ENCODE measurements at places on chromosomes 5 and 9.

GRCh38 chr9:4620057-4620765, 41.9 kb upstream of the PLPP6 start:
- peak; percentile 8 for DNase-seq

- DNase-seq: no peak
Measured at GRCh38 chr5:25552871-25553481, 908.2 kb upstream of the CDH10 start.

- DNase-seq: no peak
Measured at GRCh38 chr5:173311818-173312585, 16.2 kb downstream of the STC2 start.

DNA sequence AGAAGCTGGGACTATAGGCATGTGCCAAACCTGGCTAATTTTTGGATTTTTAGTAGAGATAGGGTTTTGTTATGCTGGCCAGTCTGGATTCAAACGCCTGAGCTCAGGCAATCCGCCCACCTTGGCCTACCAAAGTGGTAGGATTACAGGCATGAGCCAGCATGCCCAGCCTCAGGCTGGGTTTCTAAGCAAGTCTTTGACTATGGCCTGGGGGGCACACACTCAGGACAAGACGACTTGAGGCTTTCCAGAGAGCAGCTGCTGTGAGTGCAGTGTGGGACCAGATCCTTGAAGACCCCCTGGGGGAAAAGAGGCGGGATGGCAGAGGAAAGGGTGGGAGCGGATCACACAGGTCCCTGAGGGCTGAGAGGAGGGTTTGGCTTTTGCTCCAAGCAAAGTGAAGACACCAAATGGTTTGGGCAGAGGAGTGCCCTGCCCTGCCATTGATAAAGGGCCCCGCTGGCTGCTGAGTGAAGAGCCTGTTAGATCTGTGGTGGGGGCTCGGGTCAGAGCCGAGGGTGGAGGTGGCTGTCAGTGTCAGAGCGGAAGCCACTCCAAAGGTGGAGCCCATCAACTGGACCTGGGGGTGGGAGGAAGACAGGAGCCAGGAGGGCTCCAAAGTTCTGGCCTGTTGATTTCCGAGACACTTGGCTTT, 46.8 kb upstream of the FUBP3 start:
- DNase-seq: peak; percentile 56

GRCh38 chr5:139543423-139543991, 17.6 kb upstream of the UBE2D2 start:
- no peak for DNase-seq

DNA sequence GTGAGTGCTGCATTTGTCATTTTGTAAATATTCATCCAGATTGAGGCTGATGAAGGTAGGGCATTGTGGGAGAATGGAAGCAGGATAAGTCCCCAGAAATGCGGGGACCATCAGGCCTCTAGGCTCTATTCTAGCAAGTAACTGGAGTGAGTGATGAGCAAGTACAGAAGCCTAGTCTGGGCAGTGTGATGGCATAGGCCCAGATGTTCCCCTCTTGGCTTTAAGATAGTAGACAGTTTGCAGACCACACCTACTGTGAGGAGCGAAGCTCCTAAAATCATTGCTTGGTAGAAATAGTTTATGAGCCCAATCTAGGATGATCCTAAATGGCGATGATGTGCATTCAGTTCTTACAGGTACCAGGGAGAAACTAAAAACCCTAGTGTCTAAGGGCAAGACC, 24.3 kb downstream of the NDFIP1 start:
- no peak for DNase-seq

GRCh38 chr9:124835026-124835557, 18.2 kb upstream of the WDR38 start:
- peak; percentile 51 for DNase-seq

DNA sequence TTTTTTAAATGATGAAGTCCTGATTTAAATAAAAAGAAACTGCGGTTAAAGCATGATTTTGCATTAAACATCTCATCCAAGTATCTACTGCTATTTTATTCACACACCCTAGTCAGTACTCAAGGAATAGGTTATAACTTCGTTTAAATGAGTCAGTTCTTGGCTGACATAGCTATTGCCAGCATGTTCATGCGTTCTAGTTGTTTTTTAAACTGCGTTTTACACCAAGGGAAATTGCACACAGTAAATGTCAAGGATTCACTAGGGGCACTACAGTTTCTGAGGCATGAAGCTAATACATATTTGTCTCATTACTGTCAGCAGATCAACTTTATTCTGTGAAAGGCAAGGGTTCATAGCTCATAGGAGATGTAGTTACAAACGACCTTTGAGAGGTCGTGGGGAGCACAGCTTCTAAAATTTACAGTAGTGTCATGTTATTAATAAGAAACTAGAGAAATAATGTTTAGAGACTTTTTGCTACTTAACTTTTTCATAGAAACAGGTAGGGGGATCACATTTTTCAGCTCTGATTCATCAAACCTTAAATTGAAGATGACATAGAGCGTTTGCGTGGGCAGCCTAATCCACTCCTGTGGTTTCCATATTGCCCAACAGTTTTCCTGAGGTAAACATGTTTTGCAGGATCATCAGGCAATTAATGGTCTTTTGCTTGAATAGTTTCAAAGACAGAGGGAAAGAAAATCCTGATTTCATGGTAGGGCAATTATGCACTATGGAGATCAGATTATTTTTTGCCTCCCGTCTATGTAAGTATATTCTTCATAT, 2222.7 kb upstream of the WWC1 start:
- peak; percentile 30 for DNase-seq

DNA sequence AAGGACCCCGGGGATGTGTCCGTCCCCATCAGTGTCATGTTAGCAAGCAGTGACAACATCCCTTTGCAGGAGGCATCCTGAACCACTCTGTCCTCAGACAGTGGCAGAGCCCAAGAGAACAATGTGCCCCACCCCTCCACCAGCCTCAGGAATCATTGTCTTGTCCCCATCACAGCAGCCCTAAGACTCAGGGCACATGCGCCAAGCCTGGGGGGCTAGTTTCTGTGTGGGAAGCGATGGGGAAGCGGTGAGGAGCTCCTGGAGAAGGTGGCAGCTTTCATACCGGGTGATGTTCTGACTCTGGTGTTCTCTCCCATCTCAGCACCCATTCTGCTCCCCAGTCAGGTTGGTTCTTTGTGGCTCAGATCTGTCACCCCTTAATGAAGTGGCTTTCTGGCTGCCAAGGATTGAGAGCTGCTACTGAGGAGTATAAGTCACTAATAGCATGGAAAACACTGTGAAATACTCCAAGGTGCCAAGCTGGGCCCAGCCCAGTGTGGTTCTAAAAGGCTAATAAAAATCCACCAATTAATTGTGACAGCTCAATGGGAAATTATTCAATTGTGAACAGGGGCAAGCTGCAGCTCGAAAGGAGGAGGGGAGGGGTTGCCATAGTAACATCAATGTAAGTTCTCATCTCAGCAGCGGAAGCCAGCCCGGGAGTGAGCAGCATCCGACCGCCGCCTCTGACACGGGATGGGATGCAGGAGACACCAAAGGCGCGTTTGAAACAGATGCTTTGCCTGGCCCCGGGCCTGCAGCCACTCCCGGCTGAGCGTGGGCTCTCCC, 4.7 kb downstream of the QRFP start:
- no peak for DNase-seq

GRCh38 chr9:113359385-113359784, 10.0 kb downstream of the BSPRY start:
- no peak for DNase-seq
